ENCODE measurements at places on chromosomes 3 and 15. TPM values are rescaled to one million over a fixed set of nuclear protein-coding genes. Genes with fewer than 3 reads are reported as not detected.

BNC1 gene
- 1.2 TPM for total RNA-seq

ADAMTS7 gene
- total RNA-seq = 37.9 TPM

- no peak for DNase-seq
Measured at GRCh38 chr15:76299786-76300185, 11.5 kb downstream of the ETFA start.

- DNase-seq = peak; percentile 72
Measured at GRCh38 chr15:70752193-70752635, 11.1 kb downstream of the UACA start.

DNA sequence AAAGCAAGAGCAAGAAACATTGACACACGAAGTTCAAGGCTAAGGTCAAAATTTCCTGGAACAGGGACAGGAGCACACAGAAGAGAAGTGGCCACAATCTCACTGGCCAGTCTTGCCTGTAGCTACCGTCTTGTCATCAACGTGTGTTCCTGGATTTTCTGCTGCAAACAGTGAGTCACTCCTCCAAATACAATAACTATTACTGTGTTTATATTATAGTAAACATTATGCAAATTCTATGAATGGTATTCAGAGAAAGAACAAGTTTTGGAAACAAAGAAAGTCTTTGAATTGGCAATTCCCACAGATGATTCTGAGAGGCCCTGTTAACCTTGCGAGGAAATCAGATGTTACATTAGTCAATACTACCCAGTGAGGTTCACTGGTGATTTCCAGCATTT is 220.5 kb downstream of the FAM43A start:
- DNase-seq = no peak

- DNase-seq = no peak
Measured at GRCh38 chr3:142251951-142252350, 26.6 kb upstream of the GK5 start.

GRCh38 chr3:23655749-23656148 is 150.0 kb upstream of the UBE2E1 start:
- DNase-seq = no peak

GRCh38 chr15:78343276-78344060 is 3.3 kb downstream of the CRABP1 start:
- DNase-seq = no peak

EXD1 gene
- not detected for total RNA-seq

- no peak for DNase-seq
Measured at GRCh38 chr3:128252083-128252482, 98.8 kb downstream of the EEFSEC start.

C3orf38 gene
- 11.4 TPM for total RNA-seq

FHIT gene
- total RNA-seq = 18.2 TPM

DNA sequence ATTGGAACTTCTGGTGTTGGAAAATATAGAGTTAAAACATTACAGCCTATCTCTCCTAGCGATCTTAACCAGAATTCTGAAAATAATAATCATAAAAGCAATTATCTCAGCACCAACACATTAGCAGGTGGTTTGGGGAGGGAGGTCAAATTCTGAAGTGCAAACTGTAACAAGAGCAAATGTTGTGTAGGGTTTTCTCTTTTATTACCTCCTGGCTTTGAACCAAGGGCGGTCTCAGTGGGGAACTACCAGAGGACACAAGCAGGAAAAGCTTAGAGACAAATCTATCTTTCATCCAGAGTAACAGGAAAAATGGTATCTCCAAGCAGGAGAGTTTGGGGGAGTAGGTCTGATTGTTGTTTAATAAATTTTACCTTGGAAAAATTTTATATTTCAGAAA is 5.5 kb upstream of the ARRDC4 start:
- no peak for DNase-seq

- no peak for DNase-seq
Measured at GRCh38 chr15:28984421-28985315, 98.9 kb downstream of the APBA2 start.

RLBP1 gene
- not detected for total RNA-seq

- DNase-seq = no peak
Measured at GRCh38 chr3:129233538-129233937, 15.9 kb upstream of the COPG1 start.

DNA sequence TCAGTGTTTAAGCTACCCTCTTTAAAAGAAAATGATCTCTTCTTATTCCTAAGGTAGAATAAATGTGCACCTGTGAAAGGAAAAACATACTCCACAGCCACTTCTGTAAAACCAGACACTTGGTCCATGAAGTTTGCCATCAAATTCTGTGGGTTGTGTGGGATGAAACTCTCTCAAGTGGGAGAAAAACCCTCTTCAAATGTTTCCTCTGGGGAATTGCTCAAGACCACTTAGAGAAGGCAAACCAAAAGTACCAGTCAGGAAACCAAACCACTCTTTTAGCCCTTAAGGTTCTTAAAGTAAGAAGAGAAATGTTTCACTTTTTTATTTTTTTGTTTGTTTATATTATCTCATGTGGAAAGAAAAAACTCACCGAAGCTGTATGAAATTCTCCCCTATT is 1.2 kb downstream of the COL8A1 start:
- DNase-seq = no peak

PARP3 gene
- total RNA-seq = 14.7 TPM

GRCh38 chr15:27057904-27058645 is 87.1 kb downstream of the GABRG3 start:
- DNase-seq = no peak

GRCh38 chr3:186451371-186451770 is 89.3 kb upstream of the DGKG start:
- DNase-seq = no peak

DNA sequence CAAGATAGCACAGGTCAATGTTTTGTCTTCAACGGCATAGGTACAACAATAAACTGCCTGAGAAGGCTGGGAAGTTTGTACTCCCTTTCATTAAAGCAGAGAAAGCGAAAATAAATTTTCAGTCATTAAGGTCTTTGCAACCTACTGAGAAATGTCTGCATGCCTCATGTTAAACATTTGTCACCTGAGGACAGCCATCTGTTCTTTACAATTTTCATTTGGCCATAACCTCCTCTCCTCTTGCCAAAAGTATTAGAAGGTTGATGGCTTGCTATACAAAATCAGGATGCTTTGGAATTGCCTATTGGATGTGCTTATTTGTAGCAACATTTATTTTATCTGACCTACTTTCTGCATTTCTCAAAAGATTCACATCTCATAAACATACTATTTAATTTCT is 122.7 kb downstream of the GOLIM4 start:
- DNase-seq = no peak

DNA sequence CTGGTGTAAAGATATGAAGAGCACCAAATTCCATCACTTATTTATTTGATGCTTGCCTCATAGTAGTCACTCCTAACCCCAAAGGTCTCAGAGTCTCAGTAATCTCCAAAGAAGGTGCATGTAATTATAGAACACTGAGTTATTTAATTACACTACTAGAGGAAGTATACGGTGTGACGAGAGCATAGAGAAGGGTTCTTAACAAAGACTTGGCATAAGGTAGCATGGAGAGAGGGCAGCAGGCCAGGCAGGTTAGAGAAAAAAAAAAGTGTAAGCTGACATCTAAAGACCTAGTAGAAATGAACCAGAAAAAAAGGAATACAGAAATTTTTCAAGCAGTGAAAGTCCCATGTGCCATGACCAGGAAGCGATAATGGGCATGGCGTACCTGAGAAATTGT is 213.3 kb upstream of the TGFBR2 start:
- peak; percentile 25 for DNase-seq

- no peak for DNase-seq
Measured at GRCh38 chr3:11371747-11372146, 99.5 kb downstream of the ATG7 start.

DNA sequence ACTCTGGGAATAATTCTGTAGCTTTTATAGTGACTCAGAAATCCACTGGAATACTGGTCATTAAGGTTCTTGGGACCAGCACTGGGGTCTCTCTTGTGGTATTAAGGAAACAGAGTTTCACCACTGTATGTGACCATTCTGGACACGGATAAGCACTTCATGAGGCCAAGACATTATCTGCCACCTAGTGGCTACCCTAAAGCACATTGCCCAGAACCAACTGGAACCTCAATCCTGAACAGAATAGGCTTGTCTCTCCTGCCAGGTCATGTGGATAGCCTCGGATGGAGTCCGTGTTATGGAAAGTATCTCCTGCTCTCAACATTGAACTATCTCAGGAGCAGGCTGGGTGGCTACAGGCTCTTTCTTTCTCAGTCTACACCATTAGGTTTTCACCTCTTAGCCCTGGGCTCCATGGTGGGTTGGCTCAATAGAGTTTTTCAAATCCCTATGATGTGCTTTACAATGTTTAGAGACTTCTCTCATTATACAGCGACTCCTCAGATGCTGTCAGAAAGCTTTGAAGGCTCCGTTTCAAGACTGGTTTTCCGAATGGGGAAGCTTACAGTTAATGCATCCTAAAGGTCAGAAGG is 167.6 kb upstream of the ST8SIA2 start:
- DNase-seq = no peak

ERICH6 gene
- total RNA-seq = not detected

PLA2G4D gene
- not detected for total RNA-seq

- DNase-seq = peak; percentile 86
Measured at GRCh38 chr15:74172701-74173379, 670 bp upstream of the ISLR start.

DNA sequence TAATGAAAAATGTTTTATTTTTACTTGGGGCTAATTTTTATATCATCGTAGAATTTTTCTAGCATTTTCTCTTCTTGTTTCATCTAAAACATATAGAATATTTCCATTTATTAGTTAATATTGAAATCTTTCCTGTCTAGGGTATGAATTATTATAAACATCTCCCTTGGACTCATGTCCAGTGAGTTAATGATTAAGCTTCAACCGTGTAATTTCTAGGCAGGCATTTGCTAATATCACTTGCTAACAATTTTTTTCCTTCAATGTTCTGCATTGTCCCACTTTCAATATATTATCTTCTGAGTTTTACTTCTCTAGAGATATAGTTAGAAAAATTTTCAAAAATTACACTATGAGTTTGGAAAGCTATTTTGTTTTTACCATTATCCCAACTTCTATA is 1371.6 kb upstream of the EPHA6 start:
- DNase-seq = no peak

PRRT3 gene
- 0.35 TPM for total RNA-seq

- no peak for DNase-seq
Measured at GRCh38 chr3:184637705-184638104, 74.2 kb downstream of the MAGEF1 start.

DNA sequence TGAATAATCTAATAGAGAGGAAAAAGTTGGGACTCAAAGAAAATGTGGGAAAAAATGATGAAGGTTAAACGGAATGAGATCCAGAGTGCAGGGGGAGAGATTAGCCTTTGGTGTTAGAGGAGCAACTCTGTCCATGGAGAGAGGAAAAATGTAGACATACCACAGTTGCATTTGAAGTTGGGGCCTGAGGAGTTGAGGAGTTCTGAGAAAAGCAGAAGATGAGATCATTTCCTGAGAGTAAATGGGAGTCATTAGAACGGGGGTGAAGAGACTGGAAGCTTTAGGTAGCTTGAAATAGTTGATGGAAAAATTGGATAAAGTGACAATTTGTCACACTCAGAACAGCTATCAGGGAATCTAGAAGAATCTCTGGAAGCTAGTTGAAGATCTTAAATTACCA is 7.3 kb downstream of the CCR5AS start:
- DNase-seq = no peak

DNA sequence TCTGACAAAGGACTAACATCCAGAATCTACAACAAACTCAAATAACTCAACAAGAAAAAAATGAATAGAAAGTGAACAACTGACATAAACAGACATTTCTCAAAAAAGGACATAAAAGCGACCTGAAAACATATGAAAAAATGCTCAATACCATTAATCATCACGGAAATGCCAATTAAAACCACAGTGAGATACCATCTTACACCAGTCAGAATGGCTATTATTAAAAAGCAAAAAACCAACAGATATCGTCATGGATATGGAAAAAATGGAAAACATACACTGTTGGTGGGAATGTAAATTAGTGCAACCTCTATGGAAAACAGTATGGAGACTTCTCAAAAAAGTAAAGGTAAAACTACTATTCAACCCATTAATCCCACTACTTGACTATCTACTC is 53.3 kb downstream of the ZNF385D start:
- no peak for DNase-seq

GRCh38 chr15:90801803-90802202 is 66.6 kb upstream of the FURIN start:
- DNase-seq = no peak

GRCh38 chr3:178202194-178202593 is 334.0 kb upstream of the KCNMB2 start:
- DNase-seq = no peak

DNA sequence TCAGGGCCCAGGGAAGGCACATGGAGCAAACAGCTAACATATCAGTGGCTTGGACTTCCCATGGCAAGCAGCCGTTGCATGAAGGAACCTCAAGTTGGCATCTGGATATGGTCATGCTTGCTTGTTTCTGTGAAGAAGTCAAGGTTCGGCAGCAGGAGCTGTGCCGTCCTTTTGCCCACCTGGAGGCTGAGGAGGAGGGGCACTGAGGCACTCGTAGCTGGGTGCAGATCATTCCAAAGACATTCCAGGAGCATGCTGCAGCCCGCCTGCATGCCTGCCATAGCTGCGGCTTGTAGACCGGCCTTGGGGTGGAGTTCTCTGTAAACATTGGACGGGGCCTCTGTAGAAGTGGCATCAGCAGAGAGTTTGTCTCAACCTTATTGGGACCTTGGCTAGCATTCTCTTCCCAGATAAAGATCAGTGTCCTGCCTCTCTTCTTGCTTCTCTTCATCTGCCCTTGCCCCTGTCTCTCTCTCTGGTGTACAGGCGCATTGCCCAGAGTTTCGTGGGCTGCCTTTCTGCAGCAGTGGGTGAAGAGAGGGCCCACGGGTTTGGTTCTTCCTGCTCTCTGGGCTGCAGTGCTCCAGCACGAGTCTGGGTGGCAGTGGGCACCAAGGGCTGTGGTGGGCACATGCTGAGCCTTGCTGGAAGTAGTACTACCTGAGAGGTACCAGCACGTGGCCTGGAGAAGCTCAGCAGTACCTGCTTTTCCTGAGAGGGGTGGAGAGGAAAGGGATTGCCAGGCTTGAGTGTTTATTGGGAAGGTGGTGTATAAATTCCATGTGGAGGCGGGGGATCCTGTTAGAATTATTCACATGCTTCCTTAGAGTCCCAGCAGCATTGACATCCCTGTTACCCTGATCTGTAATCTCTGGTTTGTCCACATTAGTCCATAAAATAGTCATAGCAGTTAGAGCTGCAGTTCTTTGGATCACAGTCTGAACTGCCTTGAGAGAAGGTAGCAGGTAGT is 49.4 kb downstream of the CHCHD6 start:
- no peak for DNase-seq

DNA sequence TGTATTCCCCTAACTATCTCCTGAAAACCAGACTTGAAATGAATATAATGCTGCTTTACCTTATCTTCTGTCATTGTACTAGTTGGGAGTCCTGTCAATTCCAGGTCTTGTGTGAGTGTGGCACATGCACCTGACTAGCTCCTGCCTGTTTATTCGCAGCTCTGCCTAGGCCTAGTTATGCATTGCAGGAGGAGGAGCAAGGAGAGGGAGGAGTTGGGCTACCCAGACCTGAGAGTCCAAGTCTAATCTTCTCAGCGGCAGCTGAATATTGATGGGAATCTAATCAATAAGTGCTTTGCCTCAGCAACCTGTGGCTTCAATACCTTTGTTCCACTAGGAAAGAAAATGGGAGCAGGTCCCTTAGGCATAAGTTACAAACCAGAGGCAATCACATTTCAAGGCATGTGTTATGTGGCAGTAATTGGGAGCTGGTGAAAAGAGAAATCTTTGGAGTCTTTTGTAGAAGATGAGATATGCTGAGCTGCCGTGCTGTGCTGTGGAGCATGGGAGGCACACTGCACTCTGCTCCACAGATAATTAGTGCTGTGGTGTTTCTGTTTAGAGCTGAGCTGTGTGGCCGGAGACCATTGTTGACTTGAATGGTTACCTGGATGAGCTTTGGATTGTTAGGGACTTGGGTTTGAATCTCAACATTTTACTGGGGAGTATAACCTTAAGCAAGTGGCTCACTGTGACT is at the start of gene SLC2A2:
TSS of gene SLC2A2 (minus strand) at position 124 of the 697 bp plus-strand sequence. CDS start at position 74, 50 bp downstream.
- DNase-seq = no peak
